ENCODE measurements at places on chromosomes 5 and 9.

- DNase-seq = no peak
Measured at GRCh38 chr5:65862384-65862783, 64.0 kb upstream of the ERBIN start.

- DNase-seq = no peak
Measured at GRCh38 chr5:110086658-110087388, 397.1 kb downstream of the MAN2A1 start.

- no peak for DNase-seq
Measured at GRCh38 chr9:134320868-134321471, 5.3 kb upstream of the RXRA start.

GRCh38 chr9:13053504-13053903 is 226.0 kb downstream of the MPDZ start:
- no peak for DNase-seq

DNA sequence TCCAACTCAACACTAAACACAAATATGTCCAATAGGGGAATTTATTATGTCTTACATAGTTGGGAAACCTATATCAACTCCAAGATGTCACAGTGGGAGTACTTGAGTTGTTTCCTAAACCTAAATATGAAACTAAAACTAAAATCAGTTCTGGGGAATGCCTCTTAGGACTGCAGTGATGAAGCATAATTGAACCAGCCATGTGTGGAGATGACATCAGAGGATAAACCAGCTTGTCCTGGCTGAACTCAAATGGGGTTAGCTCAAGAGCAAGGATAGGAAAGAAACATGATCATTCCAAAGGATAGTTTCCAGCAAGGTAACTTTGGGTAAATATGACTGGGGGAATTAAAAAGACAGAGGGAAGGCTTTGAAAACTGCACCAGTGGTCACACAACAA is 88.9 kb upstream of the PLPPR1 start:
- DNase-seq = no peak

GRCh38 chr5:113118298-113118697 is 141.7 kb downstream of the DCP2 start:
- no peak for DNase-seq

DNA sequence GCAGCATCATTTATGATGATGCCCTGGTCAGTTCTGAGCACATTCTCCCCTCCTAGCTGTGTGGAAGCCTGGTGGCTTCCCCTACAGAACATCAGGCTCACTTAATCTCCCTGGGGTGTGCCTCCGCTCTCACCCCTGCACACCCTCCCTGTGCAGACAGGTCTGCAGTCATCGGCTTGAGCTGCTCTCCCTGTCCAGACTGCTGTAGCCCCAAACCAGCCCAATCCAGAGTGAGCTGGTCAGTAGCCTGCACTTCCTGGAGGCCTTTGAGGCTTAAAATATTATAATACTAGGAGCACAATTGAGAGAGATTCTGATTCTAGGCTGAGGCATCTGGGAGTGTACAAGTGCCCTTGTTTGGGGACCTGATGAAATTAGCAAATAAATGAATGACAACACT is 60.2 kb downstream of the PPARGC1B start:
- DNase-seq = no peak

DNA sequence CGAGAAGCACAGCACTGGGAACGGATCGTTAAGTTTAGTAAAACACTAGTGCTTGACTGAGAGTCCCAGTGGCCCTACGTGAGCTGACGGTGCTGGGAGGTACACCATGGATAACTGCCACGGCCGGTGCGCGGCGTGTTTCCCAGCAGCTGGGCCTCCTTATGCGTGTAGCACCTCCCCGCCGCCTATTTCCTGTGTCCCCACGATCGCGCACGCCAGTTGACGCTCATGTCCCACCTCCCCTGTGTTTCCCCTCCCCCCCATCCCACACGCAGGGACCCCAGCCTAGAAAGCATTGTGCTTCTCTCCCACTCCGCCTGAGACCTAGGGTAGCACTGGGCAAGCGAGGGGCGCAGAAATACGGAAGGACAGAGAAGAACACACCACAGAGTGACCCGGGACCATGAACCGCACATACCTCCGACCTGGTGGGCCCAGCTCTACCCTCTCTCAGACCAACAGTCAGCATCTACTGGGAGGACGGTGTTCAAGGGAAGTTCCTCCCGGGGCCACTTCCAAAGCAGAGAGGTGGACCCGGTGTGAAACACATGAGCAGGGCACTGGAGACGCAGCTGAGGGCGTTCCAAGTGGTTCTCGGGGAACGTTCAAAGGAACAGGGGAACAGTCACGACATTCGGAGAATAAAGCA is 45.6 kb downstream of the DBH start:
- DNase-seq = no peak

- no peak for DNase-seq
Measured at GRCh38 chr5:560792-561166, 36.5 kb upstream of the SLC9A3 start.

GRCh38 chr5:59617186-59617771 is 276.2 kb downstream of the PDE4D start:
- DNase-seq = no peak

DNA sequence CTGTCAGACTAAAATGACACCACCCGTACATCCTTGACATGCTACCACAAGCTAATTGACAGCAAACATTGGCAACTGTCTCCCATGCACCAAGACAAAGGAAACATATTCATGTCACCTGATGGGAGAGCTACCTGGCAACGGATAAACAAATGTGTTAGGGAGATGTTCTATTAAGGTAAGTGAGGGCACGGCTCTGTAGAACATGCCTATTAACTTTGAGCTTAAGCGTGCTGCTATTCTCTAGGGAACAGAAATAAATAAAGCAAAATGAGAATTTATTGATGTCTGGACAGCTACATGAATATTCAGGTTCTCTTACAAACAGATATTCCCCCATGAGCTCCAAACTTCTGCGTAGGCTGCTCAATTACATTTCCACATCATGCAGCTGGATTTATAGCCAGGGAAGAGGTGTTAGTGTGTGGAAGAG is 361.4 kb upstream of the RFX3 start:
- DNase-seq = no peak

Measured in erythroblast (primary cell).